Sigmoid colon (tissue), 7 donors: ENCODE measurements at places on chromosomes 2 and 18. TPM values are rescaled to one million over a fixed set of nuclear protein-coding genes. Genes with fewer than 3 reads are reported as not detected.

The LRRC30 gene
- not detected for total RNA-seq

DNA sequence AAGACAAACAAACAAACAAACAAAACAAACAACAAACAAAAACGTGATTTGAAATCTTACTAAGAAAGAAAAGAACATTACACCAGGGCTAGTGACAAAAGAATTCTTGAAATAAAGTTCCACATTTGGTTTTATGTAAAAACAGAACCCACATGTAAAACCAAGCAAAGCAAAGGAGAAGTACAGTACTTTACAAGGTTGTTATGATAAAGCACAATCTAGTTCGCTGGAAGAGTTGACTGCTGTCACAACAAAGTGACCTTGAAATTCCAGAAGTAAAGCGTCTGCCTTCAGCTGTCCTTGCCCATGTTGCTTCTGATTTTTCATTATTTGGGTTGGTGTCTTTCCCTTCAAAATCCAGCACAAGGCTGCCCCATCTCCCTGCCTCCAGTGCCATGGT, 94.8 kb upstream of the CYRIA start:
- H3K4me1 ChIP-seq: peaks cover 6% of the 10 kb centered on the region
- no peak overlapping the region for H3K4me3 ChIP-seq
- H3K27me3 ChIP-seq: no peaks in the 10 kb centered on the region
- H3K27ac ChIP-seq: no peak overlapping the region

The RAB6D gene
- total RNA-seq: not detected

DNA sequence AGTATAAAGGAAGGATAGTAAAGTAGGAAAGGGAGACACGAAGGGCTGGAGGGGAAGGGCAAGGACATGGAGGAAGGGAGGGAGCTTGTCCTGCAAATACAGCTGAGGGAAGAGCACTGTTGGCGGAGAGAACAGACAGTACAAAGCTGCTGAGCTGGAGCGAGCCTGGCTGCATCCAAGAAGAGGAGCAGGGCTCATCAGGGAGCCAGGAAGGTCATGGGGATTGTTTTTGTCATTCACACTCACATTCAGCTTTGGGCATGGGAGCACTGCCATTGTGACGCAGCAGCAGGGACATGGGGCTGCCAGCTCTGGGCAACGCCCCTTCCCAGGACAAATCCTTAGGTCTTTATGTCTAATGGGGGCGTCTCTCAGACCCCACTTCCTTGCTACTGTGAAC, 125.1 kb downstream of the COPS8 start:
- H3K36me3 ChIP-seq: no peaks in the 10 kb centered on the region
- DNase-seq: no peak
- no peaks in the 10 kb centered on the region for H3K27me3 ChIP-seq
- peak overlapping the region; percentile 74 for H3K27ac ChIP-seq
- no peak overlapping the region for H3K4me3 ChIP-seq
